Stimulated activated CD8-positive, alpha-beta memory T cell treated with anti-CD3 and anti-CD28 coated beads, Interleukin-4, amount 100 ng/mL, for 48 hours (primary cell): ENCODE measurements at places on chromosomes 11 and 22.
A peak's percentile ranks its signal among the peaks of the same experiment; 100 is the strongest.

DNA sequence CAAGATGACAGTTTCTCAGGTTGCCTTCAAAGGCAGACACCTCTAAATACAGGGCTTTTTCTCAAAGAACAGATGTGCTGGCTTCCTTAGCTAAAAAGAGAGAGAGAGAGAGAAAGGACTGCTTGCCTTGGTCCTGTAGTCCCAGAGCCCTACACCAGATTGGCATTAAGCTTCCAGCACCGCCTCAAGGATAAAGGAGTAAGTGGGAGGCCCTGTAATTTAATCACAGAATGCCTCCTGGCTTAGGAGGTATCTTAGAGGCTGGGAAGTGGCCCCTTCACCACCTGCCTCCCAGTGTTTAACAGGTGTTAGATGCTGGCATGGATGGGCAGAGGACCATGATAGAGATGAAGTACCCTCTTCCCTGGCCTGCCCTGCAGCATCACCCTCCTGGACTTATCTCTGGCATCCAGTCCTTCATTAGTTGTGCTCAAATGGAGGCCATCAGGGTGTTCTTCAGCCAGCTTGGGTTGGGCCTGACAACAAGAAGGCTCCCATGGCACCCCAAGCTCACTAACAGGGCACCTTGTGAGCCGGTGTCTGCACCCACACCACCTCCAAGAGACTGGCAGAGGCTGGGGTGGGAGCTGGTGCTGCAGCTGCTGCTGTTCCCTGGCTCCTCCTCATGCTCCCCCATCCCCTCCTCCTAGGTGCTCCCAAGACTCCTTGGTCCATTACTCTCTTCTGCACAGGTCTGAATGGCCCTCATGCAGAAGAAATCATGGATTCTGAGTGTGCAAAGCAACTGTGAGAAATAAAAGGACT lies 32.5 kb downstream of the ABCC8 start:
- DNase-seq: no peak

GRCh38 chr11:11841116-11841722 lies 553 bp upstream of the USP47 start:
- no peak for DNase-seq

DNA sequence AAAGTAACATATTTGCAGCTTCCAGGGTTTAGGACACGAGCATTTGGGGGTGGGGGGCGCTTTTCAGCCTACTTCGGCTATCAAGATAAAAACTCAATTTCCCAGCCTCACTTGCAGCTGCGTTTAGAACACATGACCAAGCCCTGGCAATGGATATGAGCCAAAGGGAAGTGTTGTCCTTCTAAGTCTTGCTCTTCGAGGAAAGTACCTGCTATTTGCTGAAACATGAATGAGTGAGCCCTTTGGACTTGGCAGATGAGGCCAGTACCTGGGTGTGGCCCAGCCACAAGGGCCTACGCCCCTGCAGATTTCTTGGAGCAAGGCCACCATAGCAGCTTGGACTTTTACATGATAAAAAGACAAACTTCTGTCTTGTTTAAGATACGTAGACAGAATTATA lies 60.2 kb upstream of the SORL1 start:
- no peak for DNase-seq

DNA sequence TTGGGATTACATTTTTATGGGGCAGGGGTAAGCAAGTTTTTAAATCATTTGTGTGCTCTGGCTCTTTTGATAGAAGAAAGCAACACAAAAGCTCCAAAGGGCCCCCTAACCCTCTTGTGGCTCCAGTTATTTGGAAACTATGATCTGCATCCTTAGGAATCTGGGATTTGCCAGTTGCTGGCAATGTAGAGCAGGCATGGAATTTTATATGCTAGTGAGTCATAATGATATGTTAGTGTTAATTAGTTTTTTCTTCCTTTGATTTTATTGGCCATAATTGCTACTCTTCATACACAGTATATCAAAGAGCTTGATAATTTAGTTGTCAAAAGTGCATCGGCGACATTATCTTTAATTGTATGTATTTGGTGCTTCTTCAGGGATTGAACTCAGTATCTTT lies 10.1 kb downstream of the RAG1 start:
- no peak for DNase-seq

- no peak for DNase-seq
These were observed 7.7 kb downstream of the SELENOO start for GRCh38 chr22:50208430-50208938.

DNA sequence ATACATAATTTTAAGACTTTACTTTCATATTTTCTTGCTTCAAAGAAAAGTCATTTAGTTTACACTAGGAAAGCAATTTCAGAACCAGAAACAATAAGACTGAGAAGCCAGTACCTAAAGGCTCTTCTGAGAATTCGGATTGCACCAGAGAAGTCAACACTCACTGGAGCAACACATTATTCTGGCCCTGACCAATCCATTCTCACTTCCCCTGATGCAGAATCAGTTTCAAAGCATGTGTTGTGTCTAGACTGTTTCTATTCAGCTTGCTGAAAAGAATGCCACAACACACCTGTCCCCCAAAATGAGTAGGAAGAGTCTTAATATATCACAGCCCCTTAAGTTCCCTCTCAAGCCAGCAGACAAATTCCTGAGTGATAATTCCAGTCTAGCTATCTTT lies 1074.3 kb upstream of the TENM4 start:
- no peak for DNase-seq

GRCh38 chr22:31099386-31099785 lies 8.0 kb downstream of the SELENOM start:
- no peak for DNase-seq

DNA sequence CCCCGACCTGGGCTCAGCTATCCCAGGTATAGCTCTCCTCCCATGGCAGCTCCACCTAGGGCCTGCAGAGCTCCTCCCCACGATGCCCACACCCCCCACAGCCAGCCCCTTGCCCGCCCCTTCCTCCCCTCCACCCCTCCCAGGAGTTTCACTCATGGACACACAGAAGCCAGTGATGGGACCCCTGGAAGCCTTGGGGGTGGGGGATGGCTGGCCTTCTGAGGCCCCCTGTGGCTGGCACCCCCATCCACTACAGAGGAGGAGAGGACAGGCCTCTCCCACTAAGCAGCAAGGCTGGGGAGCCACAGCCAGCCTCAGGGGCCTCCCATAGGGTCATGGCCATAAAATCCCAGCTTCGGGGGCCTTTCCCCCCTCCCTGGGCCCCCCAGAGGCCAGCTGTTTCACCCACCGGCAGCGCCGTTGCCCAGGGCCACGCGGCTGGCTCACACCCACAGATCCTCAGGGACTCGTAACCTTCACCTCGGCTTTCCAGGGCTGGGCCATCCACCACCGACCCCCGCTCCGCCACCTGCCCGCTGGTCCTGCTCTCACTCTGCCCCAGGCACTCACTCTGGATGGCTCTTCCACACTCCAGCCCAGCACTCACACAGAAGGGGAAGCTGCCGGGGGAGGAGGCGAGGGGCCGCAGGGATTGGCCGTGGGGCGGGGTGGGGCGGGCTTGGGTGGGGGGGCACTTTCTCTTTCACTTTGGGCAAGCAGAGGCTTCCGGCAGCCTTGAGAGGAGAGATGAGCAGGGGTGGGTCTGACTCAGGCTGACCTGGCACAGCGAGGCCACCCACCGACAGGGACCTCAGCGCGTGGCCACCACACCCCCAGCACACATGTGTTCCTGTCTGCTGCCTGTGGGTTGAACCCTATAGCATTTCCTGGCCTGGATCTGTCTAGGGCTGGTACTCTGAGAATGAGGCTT lies 2.2 kb downstream of the SLC25A22 start:
- peak; percentile 89 for DNase-seq

GRCh38 chr11:17533778-17534415 lies 10.3 kb downstream of the USH1C start:
- DNase-seq: no peak

- DNase-seq: no peak
These were observed at the start of gene FSHB for GRCh38 chr11:30230714-30231113. Gene FSHB (plus strand): TSS chr11:30231014. CDS start chr11:30231903, 889 bp downstream.

GRCh38 chr22:50710886-50711285 lies 27.1 kb upstream of the ACR start:
- DNase-seq: no peak

- DNase-seq: no peak
These were observed 348.2 kb downstream of the CADM1 start for GRCh38 chr11:115155978-115156377.
